Nephron progenitor cell (in vitro differentiated cells): ENCODE measurements at places on chromosomes 7 and 10.

DNA sequence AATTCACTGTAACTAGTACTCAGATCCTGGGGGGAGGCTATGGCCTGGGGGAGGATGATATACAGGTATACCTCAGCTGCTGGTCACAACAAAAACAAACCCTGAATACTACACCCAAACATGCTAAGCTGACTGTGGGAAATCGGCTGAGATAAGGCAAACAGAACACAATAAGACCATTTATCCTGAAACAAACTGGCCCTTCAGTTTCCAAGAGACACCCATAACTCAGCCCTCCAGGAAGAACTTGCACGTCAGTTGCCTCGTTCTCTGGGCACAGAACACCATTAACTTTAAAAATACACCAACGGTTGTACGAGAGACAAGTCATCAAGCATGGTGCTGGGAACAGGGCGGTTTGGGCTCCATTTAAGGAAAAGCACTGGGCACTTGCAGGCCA, 24.1 kb upstream of the KCNMA1 start:
- no peak for DNase-seq

- DNase-seq, result no peak
These were observed 298.0 kb upstream of the KCND2 start for GRCh38 chr7:119974972-119975371.

DNA sequence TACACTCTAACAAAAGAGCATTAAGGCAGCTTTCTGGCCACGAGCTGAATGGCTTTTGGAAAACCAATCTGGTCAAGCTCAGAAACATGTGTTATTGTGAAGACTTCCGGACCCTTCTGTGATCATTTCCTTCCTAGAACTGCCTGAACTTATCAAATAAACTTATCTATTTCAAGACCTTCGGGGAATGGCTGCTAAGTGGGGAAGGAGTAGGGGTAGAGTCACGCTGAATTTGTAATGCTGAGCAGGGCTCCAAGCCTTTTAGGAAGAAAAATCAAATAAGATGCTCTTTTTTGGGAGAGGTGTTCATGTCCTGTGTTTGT, 56.6 kb downstream of the PAPSS2 start:
- no peak for DNase-seq

GRCh38 chr7:137667633-137668387, 179.0 kb downstream of the DGKI start:
- no peak for DNase-seq

DNA sequence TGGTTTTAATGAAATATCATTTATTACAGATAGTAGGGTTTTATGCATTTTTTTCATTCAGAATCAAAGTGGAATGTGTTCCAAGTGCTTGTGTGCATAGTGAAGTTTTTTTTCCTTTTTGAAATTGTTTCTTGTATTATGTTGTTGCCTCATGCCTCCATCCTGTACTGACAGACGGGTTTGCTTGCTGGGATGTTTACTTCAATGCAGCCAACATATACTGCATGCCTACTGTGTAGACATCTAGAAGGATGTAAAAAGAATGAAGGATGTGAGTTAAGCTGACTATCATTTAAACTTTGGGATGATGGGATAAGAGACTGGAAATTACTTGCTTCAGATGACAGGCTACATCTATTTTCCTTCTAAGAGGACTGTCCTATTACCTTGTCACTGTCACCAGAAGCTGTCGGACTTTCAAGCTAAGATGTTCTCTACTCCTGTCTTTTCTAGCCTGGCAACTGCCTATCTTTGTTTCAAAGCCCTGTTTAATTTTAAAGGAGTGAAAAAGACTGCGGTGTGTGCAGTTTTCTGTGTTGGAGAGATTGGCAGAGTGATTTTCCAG, 243.7 kb downstream of the CDK14 start:
- no peak for DNase-seq

DNA sequence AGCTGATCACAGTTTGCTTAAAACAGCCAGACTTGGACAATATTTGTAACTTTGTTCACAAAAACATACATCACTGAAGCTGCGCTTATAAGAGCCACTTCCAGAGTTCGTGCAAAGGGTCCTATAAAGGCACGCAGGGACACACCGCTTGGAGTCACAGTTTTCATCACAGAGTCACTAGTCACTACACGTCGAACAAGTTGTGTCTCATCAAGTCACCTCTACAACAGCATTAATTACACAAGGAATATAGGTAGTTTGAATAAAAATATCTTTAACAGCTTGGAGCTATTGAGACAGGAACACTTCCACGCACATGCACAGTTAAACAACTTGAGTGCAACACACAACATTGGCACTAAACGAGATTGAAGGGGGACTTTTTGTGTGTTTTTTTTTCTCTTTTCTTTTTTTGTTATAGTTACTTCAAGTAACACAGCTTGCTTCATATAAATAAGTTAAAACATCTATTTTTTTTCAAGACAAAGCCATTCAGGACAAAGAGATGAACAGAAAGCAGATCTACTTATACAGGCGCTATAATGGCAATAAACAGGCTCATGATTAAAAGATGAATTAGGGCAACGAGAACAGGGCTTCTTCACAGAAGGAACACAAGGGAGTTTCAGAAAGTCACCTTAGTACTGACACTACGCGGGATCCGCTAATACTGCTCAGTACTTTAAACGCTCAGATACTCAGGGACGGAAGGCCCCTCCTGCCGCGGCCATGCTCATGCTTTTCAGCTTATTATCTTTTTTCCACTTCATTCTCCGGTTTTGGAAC, 2.2 kb downstream of the HOXA5 start:
- DNase-seq, result no peak

GRCh38 chr10:92907280-92907679, 59.0 kb downstream of the EXOC6 start:
- no peak for DNase-seq

GRCh38 chr10:115558252-115558651, 465.1 kb downstream of the ATRNL1 start:
- no peak for DNase-seq

GRCh38 chr7:34417781-34418180, 240.2 kb upstream of the NPSR1 start:
- no peak for DNase-seq

DNA sequence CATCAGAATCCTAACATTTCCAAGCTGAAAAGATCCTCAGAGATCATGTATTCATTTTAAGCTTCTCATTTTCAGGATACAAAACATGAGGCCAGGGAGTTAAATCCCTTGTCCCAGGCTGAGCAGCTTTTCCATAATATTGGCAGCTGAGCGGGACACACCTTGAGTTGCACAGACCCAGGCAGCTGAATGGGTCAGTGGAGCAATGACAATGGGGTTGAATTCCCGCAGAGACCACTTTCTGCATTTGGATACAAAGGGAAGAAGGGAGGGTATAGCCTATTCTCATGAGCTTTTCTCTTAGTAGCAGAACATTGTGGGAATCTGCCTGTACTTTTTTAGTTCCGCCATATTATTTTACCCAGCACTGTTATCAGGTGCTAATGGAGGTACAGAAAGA, 49.5 kb downstream of the PRR15 start:
- no peak for DNase-seq

GRCh38 chr7:128924707-128925588, 12.8 kb upstream of the IRF5 start:
- no peak for DNase-seq

DNA sequence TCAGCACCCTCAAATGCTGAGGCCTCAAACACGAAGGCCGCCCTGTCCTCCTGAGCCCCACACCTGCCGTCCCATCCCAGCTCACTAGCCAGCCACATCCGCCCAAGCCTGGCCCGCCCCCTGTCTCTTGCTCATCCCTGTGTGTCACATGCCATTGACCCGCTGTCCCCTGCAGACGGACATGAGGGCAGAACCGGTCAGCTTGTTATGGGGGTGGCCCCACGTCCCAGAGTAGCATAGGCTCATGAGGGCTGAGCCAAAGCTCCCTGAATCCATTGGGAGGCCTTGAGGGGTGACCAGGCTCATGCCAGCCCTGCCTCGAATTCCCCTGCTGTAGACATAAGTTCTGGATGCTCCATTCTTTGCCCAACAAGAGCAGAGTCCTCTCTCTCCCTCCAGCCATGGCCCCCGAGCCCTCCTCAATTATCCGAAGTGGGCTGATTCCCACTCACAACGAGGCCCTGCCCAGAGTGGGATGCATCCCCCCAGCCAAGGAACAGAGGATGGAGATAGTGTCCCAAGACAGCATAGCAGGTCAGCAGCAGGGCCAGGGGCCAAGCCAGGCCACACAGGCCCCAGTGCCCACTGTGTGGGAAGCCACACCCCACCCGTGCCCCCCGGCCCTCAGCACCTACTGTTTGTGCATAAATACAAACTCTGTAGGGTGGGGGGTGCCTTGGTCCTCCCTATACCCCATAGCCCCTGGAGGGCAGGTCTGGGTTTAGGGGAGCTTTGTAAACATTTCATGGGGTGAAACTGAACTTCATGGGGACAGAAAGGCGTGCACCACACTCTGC, 42.1 kb downstream of the EBF3 start:
- no peak for DNase-seq

GRCh38 chr7:55641273-55641691, 69.0 kb upstream of the VOPP1 start:
- peak; percentile 28 for DNase-seq

DNA sequence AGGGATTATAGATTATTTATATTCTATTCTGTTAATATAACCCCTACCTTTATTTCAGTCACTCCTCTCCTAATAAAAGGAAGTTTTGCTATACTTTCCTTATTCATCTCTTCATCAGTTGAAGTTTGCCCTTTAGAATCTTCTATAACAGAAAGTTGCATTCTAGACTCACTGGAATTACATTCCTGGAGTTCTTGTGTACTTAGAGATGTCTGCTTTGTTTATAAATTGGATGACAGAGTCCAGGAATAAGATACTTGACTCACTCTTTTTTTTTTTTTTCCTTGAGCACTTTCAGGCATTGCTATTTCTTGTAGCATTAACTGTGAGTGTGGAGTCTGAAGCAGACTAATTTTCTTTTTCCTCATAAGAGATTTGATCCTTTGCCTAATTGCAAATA, 640.8 kb downstream of the XPNPEP1 start:
- no peak for DNase-seq

GRCh38 chr7:140674356-140674800, 1.6 kb downstream of the ADCK2 start:
- DNase-seq, result no peak

- no peak for DNase-seq
These were observed 502.0 kb upstream of the DPP6 start for GRCh38 chr7:153550173-153550572.

DNA sequence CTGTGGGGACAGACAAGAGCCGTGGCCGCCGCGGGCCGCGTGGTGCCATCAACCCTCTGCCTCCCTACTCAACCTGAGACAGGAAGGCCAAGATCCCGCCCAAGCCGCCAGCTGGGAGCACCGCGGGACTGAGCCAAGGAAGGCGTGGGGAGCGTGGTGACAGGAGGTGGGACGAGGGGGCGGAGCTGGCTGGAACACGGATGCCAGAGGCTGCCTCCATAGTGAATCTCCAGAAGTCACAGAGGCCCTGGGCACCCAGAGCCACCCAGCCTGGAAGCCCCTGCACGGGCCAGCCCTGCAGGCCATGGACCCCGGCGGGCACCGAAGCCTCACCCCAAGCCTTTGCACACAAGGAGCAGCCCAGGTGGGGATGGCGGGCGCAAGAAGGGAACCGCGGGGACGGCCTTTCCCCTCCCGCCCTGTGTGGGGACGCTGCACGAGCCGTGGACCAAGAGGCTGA, 18.1 kb upstream of the DPYSL4 start:
- no peak for DNase-seq

DNA sequence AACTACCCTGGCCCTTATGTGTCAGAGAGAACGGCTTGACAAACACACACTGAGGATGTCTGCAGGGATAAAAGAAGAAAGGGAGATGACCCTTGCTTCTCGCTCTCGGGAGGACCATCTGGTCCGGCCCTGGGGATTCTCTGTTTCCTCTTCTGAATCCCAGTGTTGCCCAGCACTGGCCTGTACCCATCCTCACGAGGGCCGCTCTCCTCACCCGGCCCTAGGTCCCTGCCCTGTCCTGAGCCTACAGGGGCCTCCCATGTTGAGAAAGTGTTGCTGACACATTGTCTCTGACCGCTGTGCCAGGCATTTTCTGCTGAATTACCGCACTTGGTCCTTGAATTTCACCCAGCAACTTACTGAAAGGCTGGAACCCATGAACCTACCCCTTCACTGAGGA, 171.9 kb upstream of the LANCL2 start:
- no peak for DNase-seq

DNA sequence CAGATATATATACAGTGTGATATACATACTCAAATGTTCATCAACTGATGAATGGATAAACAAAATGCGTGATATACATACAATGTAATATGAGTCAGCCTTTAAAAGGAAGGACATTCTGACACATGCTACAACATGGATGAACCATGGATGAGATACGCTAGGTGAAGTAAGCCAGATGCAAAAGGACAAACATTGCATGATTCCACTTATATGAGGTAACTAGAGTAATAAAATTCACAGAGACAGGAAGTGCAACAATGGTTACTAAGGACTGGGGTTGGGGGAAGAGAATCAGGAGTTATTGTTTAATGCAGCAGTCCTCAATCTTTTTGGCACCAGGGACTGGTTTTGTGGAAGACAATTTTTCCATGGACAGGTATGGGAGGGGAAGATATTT, 47.3 kb upstream of the PIK3AP1 start:
- no peak for DNase-seq

DNA sequence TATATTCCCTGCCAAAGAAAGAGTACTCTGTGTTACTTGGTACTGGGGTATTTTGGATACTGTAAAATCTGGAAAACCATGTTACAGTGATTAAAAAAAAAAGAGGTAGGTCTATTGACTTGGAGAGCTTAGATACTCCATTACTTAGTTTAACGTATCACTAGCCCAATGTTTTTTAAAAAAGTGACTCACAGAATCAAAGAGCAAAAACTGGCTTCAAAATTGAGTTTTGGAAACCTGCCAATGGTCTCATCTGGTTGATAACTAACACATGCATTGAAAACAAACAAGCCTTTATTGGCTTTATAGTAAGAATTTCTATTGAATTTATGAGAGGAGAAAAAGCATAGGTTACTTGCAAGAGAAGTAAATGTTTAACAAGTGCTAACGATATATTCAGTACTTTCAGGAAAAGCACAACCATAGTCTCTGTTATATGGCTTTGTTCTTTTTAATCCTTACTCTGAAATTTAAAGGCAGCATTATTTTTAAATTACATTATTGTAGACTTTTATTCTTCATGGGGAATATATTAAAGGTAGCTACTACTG, 563.3 kb upstream of the SORCS1 start:
- no peak for DNase-seq

DNA sequence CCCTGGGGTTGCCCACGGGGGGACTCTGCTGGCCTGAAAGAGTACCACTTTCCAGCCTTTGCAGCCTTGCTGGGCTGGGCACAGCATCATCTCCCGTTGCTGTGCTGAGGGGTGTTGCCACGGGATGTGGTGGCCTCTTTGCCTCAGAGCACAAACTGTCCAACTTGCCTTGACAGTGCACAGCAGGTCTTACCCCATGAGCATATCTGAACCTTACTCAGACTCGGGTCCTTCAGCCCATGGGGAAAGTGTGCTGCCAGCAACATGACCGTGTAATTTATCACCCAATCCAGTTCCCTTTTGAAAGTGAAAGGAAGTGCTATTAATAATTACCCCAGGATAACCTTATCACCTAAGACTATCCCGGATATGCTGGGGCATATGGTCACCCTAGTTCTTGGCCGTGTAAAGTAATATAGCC, 46.8 kb downstream of the TBXAS1 start:
- no peak for DNase-seq
